Omental fat pad (tissue), 4 donors: ENCODE measurements at places on chromosomes 6 and 20.

- DNase-seq = no peak
Observed at GRCh38 chr20:59631751-59632540, 27.6 kb downstream of the PHACTR3 start.

DNA sequence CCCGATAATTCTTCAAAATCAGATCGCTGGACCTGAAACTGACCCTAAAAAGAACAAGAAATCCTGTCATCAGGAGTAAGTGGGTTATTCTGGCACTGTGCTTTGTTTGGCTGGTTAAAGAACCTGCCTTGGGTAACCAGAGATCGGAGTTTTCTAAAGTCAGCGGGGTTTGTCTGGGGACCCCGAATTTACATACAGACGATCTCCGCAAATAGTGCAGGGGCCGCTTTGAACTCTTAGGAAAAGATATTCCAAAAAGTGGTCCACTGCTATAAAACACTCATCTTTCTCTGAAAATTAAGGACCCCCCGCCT lies 33.0 kb upstream of the BTN3A2 start:
- no peak for DNase-seq

DNA sequence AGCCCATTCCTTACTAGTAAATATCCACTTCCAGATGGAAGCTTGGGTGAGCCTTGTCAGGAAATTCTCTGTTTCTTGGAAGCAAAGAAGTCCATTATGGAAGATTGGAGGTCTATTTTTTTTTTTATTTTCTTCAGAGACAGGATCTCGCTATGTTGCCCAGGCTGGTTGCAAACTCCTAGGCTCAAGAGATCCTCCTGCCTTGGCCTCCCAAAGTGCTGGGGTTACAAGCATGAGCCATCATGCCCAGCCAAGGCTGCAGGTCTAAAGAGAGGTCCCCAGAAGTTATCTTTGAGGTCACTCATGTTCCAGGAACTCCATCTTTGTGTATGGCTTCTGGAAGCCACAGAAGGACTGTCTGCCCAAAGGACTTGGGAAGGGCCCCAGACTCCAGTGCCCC lies 255.3 kb downstream of the LY86 start:
- no peak for DNase-seq

DNA sequence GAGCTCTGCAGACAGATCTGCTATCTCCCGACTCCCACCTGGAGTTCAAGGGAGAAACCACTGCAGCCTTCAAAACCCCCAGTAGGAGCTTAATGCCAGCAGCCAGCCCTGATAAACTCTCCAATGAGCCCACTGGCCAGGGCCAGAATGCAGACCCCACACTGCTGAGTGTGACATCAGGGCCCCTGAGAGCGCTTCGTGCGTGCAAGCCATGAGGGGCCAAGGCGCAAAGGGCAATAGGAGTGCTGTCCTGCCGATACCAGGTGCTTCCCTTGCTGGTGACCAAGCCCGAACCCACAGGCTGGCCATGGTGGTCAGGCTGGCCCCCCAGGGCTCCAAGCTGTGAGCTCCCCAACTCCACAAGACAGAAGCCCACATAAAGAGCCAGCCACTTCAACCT lies 33.2 kb upstream of the CST7 start:
- no peak for DNase-seq

DNA sequence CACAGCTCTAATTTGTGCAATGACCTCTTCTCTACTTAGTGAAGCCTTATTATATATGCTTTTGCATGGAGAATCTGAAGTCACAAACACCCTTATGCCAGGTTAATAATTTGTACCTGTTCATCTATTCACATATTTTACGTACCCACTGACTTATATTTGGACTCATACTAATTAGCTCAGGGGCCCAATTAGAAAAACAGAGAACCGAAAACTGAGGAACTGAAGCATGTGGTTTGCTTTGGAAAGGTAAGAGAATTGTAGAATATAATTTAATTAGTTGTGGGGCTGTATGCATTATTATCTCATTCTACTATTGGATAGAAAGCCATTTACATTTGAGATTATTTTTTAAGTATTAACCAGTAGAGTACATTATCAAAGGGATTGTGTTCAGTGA lies 805.9 kb upstream of the CITED2 start:
- DNase-seq = no peak

DNA sequence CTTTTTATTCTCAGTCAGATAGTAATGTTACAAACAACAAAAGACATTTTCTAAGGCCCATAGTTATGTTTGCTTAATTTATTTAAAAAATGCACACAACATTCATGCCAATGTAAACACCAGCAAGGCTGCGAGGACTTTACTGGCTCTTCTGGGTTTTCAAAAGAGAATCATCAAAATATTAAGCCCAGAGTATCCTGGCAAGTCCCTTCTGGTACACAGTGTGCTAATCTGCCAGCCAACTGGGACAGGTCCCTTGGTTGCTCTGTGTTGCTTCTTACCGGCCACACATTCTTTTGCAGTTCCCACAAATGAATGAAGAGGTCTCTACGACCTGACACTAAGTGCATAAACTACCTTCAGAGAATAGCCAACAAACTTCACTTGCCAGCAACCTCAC lies 42.6 kb upstream of the SPDEF start:
- DNase-seq = no peak

GRCh38 chr6:16827627-16828026 lies 66.4 kb upstream of the ATXN1 start:
- DNase-seq = no peak

GRCh38 chr6:36337814-36338213 lies 1.1 kb upstream of the BNIP5 start:
- DNase-seq = no peak

- DNase-seq = no peak
Observed at GRCh38 chr20:44388466-44389023, 33.0 kb downstream of the HNF4A start.

DNA sequence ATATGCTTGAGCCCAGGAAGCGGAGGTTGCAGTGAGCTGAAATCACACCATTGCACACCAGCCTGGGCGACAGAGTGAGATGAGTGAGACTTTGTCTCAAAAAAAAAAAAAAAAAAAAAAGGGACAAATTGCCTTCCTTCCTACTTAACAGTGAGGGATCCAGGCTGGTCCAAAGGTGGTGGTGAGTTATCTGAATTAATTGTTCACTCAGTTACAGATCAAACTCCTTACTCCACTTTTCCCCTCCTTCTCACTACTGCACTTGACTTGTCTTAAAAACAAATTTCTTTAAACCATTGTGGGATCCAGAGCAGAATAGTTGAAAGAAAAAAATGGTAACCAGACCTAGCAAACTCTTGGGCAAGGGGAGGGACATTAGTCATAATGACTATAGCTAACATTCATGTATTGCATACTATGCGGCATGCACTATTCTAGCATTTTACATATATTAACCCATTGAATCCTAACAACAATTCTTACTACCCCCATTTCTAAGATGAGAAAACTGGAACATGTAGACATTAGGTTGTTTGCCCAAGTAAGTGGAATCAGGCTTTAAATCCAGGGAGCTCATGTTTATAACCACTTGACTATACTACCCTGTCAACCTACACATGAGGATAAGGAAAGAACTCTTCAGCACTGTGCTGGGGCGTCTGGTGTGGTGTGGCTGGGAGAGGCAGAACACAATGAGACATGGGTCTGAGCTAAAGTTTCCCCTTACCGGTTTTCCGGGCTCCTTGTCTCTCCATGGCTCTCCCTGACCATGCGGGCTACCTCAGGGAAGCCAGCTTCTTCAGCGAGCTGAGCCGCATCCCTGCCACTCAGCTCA lies 1.5 kb downstream of the GPANK1 start:
- DNase-seq = no peak

DNA sequence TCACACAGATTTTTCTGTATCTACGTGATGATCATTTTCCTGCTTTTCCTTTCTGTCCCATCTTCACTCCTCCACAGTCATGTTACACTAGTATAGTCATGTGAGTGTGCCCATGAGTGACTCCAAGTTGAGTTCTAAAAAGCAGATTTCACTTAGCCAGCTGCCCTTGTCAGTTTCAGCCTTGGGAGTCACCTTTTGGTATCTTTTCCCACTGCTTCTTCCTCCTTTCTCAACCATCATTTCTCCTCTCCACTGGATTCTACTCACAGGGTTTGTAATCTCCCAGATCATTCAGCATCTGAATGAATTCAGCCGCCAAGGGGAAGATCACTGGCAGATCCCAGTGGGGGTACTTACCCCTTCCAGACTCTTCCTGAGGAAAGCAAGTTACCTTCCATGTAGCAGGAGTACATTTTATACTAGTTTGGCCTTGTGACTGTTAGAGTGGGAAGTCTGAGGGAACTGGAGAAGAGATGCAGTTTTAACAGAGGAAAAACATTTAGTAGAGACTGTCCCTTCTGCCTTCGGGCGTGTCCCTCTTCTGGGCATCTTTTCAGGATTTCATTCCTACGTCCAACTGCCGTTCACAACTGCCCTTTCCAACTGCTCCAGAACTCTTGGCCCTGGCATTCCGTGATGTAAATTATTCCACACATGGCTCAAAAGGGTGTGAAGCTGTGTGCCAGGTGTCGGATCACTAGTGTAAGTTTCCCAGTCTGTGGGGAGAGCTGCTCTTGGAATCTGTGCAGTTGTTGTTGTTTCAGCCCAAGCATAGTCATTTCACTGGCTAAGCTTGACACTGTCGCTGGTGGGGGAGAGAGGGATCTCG lies 38.9 kb downstream of the BICRAL start:
- DNase-seq = no peak

DNA sequence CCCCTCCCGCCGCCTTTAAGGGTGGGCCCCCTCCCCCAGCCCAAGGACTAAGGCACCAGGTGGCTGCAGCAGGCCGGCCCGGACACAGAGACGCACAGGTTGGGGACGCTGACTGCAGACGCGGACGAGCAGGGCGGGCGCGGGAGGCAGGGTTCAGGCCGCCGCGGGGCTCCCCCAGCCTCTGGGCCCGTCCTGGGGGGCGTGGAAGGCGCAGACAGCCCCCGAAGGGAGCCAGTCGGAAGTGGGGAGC lies 9.3 kb downstream of the DUSP15 start:
- DNase-seq = no peak

- DNase-seq = no peak
Observed at GRCh38 chr6:137514418-137514817, 20.2 kb upstream of the OLIG3 start.

- DNase-seq = no peak
Observed at GRCh38 chr20:6979621-6980020, 212.1 kb downstream of the BMP2 start.

- no peak for DNase-seq
Observed at GRCh38 chr6:89509777-89510281, 76.9 kb downstream of the ANKRD6 start.
